ENCODE measurements at places on chromosomes 4 and X.

GRCh38 chr4:85153221-85153620, 186.7 kb upstream of the WDFY3 start:
- DNase-seq, result no peak

DNA sequence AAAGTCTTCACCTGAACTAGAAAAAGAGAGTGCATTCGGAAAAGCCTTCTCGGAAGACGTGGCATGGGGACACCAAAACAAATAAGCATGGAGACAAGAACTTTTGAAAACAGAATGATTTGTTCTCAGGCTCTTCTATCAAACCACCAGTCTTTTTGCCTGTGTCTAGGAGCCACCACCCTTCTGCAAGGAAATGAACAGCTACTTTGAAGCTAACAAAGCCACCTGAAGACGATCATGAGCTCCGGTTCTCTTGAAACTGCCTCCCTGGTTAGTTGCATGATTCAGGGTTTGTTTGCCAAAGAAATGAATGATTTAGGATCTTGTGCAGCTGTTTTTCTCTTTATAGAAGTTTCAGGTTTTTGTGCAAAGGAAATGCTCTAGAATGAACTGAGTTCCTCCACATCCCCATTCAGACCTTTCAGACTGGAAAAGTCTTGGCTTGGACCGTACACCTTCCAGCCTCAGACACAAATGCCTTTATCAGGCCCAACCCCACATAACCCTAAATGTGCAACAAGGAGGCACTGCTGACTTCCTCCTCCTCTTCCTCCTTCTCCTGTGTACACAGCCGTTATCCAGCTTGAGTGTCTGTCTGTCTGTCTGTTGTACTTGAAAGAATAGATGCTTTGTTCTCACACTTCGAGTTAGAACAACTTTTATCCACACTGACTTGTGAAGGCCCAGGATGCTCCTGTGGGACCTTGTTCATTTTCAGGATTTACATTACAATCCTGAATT, 334.8 kb upstream of the KLF3 start:
- DNase-seq, result no peak

GRCh38 chr4:175562542-175562941, 249.5 kb downstream of the GPM6A start:
- DNase-seq, result no peak

DNA sequence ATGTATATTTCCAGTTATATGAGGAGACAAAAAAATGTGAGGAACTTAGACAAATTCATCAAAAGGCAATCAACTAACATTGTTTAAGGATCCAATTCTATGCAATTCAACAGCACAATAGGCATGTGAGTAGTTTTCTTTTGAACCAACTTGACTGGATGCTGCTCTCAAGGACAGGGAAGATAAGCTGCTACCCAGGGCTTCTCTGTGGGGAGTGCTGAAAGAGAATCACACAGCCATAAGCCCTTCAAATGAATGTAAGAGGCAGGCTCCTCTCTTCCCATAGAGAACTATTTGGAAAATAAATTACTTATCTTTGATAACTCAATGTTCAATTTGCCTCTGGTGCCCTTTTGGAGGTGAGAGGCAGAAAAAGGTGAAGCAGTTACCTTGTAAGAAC, 1413.6 kb downstream of the PCDH7 start:
- no peak for DNase-seq

- no peak for DNase-seq
These were observed 81.2 kb downstream of the SPCS3 start for GRCh38 chr4:176400816-176401461.

- peak; percentile 33 for DNase-seq
These were observed 330.1 kb downstream of the BMPR1B start for GRCh38 chr4:95087657-95088455.

- no peak for DNase-seq
These were observed 26.8 kb downstream of the BLTP1 start for GRCh38 chr4:122178961-122179360.

GRCh38 chrX:107565931-107566603, 62.2 kb upstream of the PRPS1 start:
- DNase-seq, result peak; percentile 45

DNA sequence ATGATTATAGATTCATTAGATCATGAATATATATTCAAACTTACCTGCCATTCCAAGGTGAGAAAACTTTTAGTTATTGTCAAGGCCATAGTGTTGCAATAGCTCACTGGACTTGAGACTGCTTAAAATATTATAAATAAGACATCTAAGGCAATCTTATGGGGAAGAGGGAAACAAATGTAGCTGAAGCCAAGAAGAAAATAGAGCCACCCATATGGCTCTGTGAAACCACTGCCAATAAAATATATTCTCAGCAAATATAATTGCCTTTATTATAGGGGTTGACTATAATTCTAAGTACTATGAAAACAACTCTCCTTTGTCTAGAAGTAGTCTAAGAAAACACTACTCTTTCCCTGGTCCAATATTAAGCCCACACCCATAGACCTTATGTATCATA, 938.5 kb downstream of the FSTL5 start:
- no peak for DNase-seq

DNA sequence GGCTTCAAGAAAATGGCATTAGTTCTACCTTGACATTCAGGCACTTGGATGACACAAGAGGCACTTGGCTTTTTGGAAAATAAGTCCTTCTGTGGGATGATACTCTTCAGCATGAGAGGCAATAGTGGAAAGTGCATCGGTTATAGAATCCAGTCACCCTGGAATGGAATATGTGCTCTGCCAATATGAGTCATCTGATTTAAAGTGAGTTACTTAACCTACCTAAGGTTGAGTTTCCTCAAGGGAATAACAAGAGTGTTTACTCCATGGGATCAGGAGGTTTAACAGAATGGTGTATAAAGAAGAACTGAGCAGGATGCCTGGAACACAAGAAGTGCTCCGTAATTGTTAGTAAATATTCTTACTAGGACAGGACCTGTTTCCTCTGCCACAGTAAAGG, 10.7 kb downstream of the SLC39A8 start:
- DNase-seq, result no peak

- peak; percentile 17 for DNase-seq
These were observed 47.2 kb upstream of the RBPJ start for GRCh38 chr4:26273616-26273980.

DNA sequence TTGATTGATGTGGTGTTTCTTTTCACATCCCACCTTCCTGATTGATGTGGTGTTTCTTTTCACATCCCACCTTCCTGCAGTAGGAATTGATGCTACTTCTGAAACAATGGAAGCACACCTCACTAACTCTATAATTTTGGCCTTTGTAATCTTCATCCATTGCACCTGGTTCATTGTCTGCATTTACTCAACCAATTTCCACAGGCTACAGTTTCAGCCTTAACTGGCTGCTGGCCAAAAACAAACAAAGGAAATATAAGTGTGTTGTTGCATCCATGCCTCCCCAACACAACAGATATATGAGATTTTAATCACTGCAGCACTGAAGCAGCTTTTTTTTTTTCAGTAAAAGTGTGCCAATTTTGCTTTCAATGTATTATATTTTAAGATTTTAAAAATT, 867.6 kb upstream of the PCDH7 start:
- DNase-seq, result no peak

- DNase-seq, result no peak
These were observed 83.9 kb downstream of the PTTG2 start for GRCh38 chr4:38044060-38044459.
